Activated naive CD4-positive, alpha-beta T cell treated with anti-CD3 and anti-CD28 coated beads, Interleukin-2, amount 50 U/mL, for 16 hours (primary cell): ENCODE measurements at places on chromosomes 5 and 9.

DNA sequence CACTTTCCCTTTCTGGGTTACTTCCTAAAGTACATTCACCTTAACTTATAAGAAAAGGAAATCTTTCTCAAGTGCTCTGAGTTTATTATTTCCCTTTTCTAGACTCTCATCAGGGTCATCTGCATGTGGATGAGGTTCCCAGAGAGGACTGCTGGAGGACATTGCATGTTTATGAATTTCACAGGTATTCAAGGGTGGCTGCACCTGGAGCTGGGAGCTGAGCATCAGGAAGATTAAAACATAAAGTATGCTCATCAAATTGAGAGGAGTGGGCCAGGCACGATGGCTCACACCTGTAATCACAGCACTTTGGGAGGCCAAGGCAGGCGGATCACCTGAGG is 34.7 kb upstream of the PLIN2 start:
- no peak for DNase-seq

DNA sequence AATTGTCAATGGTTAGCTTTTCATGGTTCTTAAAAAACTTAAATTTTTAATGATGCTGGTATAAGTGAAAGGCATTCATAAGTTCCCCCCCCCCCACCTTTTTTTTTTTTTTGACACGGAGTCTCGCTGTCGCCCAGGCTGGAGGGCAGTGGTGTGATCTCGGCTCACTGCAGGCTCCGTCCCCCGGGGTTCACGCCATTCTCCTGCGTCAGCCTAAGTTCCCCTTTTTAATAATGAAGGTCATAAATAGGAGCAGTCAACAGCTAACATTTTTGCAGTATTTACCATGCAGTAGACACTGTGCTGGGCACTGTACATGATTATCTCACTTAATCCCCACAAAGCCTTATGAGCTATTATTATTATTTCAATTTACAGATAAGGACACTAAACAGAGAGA is 556.3 kb downstream of the PDE4D start:
- DNase-seq, result no peak

- DNase-seq, result no peak
Measured at GRCh38 chr5:137142764-137143605, 356.1 kb downstream of the SPOCK1 start.

DNA sequence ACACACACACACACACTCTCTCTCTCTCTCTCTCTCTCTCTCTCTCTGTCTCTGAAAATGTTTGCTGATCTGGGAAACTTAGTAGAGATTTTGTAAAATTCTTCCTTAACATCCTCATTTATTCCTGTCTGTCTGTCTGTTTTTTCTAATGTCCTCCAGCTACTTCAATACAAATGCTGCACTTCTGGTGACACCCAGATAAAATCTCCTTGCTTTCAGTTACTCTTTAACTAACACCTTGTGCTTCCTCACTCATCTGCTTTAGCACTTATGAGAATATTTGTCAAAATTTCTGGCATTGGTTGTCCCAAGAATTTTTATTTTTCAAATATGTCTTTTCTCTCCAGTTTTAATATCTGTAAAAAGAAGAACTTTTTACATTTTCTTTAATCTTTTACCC is 35.0 kb upstream of the ARRDC3 start:
- no peak for DNase-seq

- no peak for DNase-seq
Measured at GRCh38 chr5:151363673-151364072, 16.3 kb upstream of the SLC36A2 start.

DNA sequence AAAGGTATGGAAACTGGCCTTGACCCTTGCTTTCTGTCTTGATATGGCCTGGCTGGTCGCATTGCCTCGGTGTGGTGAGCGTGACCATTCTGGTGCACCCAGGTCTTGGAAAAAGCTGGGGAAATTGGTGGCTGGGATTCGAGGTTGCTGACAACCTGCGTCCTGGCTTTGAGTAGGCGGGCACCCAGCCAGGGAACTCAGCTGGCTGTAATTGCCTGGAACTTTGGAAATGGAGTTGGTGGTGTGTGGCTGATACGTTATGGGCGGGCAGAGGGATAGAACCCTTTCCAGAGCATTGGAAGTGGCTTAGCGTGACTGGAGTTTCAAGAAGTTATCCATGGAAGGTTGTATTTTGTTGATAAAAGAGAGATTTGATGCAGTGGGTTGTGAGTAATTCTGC is 35.2 kb downstream of the KCNMB1 start:
- DNase-seq, result no peak

DNA sequence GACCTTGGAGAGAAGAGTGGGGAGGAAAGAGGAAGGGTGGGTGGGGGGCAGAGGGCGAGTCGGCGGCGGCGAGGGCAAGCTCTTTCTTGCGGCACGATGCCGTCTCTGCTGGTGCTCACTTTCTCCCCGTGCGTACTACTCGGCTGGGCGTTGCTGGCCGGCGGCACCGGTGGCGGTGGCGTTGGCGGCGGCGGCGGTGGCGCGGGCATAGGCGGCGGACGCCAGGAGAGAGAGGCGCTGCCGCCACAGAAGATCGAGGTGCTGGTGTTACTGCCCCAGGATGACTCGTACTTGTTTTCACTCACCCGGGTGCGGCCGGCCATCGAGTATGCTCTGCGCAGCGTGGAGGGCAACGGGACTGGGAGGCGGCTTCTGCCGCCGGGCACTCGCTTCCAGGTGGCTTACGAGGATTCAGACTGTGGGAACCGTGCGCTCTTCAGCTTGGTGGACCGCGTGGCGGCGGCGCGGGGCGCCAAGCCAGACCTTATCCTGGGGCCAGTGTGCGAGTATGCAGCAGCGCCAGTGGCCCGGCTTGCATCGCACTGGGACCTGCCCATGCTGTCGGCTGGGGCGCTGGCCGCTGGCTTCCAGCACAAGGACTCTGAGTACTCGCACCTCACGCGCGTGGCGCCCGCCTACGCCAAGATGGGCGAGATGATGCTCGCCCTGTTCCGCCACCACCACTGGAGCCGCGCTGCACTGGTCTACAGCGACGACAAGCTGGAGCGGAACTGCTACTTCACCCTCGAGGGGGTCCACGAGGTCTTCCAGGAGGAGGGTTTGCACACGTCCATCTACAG is 760 bp downstream of the NPR3 start:
- no peak for DNase-seq

GRCh38 chr9:127567730-127568617 is 44.1 kb upstream of the STXBP1 start:
- no peak for DNase-seq

- no peak for DNase-seq
Measured at GRCh38 chr9:6959270-6960000, 201.7 kb downstream of the KDM4C start.

- no peak for DNase-seq
Measured at GRCh38 chr9:7196467-7196866, 438.7 kb downstream of the KDM4C start.

DNA sequence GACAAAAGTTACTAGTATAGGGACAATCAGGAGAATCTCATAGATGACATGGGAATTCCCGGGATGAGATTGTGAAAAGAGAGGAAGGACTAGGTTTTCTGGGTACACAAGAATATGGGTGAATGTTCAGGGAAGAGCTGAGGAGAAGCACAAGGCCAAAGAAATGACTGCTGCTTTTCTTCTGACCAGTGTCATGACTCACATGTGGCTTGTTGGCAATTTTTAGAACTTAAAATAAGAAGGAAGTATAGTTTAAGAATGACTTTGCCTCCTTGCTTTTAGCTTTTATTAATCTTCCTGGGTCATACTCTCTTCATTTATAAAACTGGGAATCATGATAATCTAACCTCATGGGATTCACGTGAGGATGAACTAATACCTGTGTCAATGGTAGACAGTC is 652.4 kb upstream of the MEF2C start:
- no peak for DNase-seq

GRCh38 chr5:133406208-133406976 is 205.9 kb downstream of the FSTL4 start:
- DNase-seq, result no peak

DNA sequence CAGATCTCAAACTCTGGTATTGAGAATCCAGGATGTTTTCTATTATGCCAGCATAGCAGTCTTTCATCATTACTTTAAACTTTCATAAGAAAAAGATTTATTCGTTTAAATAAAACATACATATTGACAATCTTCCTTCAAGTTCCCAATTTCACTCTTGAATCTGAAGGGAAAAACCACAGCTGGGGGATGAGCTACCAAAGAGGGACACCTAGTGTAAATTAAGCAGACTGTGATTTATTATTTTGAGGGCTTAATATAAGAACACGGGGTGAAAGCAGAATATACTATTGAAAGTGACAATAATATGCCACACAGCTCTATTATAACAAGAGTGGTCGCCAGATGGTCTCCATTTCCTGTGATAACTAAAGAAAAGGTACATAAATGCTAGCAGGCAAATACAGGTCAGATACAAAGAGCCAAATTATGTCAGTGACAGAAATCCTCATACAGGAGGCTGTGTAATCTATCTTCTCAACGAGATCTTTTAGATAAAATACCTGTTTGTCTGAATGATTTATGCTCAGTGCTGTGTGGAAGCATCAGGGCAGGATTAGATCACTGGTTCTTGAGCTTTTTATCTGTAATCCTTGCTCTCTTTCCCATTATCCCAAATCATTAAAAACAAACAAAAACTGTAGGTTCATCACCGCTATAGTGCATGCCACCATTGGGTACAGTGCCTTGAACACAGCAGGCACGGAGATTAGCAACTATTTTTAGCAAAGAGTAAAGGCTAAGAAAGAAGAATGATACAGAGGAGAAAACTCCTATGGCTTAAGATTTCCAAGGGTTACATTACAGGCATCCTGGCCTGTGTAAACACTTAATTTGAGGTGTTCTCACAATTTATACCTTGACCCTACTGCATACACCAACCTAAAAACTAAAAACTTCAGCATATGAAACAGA is 116.6 kb downstream of the DROSHA start:
- no peak for DNase-seq

DNA sequence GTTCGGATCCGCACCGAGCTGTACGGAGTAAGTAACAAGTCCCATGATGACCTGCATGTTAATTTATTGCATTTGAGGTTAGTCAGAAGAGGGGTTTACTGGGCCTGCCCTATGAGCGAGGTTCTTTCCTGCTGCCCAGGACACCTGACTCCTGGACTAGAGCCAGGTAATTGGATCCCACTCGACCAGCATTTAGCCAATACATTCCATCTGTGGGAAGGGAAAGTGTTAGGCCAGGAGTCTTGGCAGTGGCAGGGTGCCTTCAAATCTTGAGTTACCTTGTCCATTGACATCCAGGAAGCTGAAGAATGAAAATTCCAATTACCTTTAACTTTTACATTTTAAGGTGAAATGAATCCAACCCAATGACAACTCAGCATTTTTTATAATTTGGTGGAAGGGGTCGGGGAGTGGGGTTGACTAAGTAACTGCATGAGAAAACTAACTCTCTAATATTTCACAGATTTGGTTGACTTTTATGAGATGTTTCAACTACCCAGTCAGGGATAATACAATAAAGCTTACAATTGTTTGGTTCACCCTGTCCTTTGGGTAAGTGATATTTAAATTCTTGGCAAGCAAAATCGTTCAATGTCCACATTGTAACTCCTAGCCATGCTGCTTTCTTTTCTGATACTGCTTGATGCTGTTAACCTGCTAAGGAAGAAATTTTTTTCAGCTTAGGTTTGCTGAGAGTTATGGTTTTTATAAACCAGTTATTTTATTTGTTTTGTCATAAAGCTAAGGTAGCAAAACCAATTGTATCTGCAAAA is 111.6 kb upstream of the IQGAP2 start:
- no peak for DNase-seq

DNA sequence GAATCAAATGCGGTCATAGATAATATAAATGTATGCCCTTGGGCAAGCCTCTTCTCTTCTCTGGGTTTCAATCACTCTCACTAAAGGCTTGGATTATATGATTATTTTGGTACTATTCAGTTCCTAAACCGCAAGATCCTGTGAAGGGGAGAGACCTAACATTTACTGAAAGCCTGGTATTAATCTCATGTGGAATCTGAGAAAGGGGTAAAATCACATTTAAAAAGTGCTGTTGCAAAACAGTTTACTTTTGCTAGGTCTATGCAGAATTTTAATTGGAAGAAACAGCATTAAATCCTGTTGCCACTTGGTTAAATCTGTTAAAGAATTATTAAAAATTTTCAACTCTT is 50.7 kb downstream of the SLC44A1 start:
- DNase-seq, result no peak

- no peak for DNase-seq
Measured at GRCh38 chr9:69122549-69123141, 51.4 kb upstream of the TJP2 start.

GRCh38 chr5:65986796-65987195 is 60.4 kb downstream of the ERBIN start:
- DNase-seq, result no peak

GRCh38 chr5:157594675-157595459 is 19.3 kb upstream of the ADAM19 start:
- DNase-seq, result no peak

- DNase-seq, result peak; percentile 39
Measured at GRCh38 chr5:1479581-1480188, 34.4 kb upstream of the SLC6A3 start.

GRCh38 chr5:133220851-133221674 is 169.2 kb downstream of the HSPA4 start:
- no peak for DNase-seq

GRCh38 chr9:29974197-29974596 is 2400.9 kb upstream of the C9orf72 start:
- DNase-seq, result no peak

GRCh38 chr9:77014597-77015263 is 4.7 kb upstream of the FOXB2 start:
- no peak for DNase-seq

GRCh38 chr9:71583792-71584191 is 184.5 kb downstream of the CEMIP2 start:
- no peak for DNase-seq

GRCh38 chr5:53256746-53257145 is 147.2 kb upstream of the MOCS2 start:
- no peak for DNase-seq

GRCh38 chr5:123227216-123227615 is 138.2 kb downstream of the PRDM6 start:
- no peak for DNase-seq

- no peak for DNase-seq
Measured at GRCh38 chr9:21326526-21327139, 8.6 kb downstream of the KLHL9 start.

- DNase-seq, result no peak
Measured at GRCh38 chr5:54760182-54760935, 225.0 kb downstream of the ESM1 start.

DNA sequence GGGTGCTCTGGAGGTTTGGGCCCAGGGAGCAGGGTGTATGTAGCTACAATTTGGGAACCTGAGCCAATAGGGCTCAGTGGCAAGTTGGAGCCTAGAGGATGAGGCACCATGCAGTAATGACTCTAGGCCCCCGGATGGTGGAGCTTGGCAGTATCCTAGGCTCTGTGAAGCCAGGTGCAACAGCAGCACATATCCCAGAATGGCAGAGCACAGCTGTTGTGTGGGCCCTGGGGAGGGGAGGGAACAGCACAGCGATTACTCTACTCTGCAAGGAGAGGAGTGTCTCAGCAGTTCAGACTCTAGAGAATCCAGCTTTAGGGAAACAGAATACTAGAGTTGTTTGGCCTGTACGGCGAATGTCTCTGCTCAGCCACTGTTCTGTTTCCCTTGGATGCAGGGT is 56.1 kb downstream of the LRRTM2 start:
- no peak for DNase-seq

GRCh38 chr5:113325054-113325453 is 109.7 kb downstream of the TSSK1B start:
- no peak for DNase-seq
